ENCODE measurements at places on chromosomes 7 and 10.

GRCh38 chr7:137944168-137944567, 57.7 kb downstream of the CREB3L2 start:
- no peak for DNase-seq

DNA sequence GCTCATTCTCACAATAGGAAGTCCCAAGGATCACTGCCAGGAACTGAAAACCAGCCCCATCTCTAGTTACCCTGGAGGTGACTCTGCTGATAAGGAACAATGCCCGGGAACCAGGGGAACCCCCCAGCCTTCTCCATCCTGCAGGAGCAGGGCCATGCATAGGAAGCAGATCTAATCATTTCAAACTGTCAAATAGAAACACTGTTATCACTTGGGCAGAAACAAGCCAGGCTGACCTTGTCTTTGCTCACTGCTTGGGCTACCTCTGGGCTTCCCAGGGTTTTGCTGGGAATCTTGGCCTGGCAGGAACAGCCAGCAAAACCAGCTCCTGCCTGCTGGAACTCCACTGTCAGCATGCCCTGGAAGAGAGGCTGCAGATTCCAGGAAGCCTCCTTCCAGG, 114.1 kb downstream of the RNF216 start:
- no peak for DNase-seq

DNA sequence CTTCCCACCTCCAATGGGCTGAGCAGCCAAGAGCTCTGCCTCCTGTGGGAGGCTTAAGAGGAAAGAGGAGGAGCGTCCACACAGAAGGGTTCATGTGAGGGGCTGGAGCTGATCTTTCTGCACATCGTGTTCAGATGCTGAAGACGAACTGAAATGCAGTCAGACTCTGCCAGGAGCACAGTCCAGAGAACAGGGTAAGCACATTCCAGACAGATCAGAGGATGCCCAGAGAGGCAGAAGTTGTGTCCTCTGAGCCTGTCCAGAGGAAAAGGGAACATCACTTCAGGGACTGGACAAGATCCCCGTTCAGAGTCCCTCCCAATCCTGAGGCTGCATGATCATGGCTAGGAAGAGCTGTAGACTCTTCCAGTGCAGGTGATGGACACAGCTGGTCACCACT, 72.9 kb downstream of the ITIH5 start:
- DNase-seq = no peak

GRCh38 chr10:110151467-110151866, 55.9 kb upstream of the MXI1 start:
- peak; percentile 84 for DNase-seq

- DNase-seq = no peak
Measured at GRCh38 chr10:88082391-88082790, 219.0 kb downstream of the PTEN start.

GRCh38 chr10:14648946-14649345, 125.8 kb downstream of the FAM107B start:
- no peak for DNase-seq

DNA sequence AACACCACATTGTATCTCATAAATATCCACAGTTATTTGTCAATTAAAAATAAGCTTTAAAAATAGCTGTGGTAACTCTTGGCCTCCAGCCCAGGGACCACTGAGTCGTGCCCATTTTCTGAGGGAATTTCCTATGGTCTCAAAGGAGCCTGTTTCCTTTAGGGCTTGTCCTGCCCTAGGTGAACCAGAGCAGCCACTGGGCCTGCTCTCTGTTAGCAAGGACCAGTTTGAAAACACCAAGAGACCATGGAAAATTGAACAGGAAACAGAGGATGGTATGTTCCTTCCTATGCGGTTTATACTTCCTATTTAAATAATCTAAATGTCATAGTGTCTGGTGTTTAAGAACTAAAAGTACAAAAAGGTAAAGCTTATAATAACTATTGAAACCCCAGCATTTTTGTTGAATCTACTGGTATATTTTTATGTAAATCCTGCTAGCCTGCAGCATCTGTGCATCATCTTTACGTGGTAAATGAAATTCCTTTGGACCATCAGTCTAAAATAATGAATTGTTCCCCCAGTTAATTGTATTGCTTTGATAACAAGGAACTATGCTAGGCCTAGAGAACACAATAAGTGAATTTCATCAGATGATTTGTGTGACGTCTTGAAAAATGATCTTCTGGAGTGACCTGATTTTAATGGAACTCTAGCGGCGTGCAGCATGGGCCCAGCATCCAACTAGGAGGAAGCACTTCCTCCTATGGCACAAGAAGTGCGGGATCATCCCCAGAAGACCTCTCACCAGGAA, 333.7 kb downstream of the GFRA1 start:
- DNase-seq = no peak

DNA sequence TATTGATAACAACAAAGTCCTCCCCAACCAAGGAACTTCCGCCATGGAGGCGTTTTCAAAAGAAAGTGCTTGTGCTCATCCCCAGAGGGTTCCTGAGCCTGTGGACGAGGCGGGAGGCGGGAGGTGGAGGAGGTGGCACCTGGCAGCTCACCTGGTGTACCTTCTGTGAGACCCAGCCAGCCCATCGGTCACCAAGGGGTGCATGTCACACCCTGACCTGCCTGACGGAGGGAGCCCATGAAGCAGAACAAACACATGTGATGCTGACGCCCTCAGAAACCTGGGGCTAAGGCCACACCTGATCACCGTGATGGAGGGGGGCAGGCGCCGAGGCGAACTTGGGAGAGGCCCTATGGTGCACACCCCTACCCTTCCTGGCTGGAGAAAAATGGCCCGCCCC, 458.8 kb downstream of the DNAJB6 start:
- DNase-seq = no peak

GRCh38 chr10:62244785-62245467, 23.7 kb downstream of the RTKN2 start:
- peak; percentile 83 for DNase-seq

- DNase-seq = no peak
Measured at GRCh38 chr10:69056129-69056528, 31.8 kb upstream of the SRGN start.

DNA sequence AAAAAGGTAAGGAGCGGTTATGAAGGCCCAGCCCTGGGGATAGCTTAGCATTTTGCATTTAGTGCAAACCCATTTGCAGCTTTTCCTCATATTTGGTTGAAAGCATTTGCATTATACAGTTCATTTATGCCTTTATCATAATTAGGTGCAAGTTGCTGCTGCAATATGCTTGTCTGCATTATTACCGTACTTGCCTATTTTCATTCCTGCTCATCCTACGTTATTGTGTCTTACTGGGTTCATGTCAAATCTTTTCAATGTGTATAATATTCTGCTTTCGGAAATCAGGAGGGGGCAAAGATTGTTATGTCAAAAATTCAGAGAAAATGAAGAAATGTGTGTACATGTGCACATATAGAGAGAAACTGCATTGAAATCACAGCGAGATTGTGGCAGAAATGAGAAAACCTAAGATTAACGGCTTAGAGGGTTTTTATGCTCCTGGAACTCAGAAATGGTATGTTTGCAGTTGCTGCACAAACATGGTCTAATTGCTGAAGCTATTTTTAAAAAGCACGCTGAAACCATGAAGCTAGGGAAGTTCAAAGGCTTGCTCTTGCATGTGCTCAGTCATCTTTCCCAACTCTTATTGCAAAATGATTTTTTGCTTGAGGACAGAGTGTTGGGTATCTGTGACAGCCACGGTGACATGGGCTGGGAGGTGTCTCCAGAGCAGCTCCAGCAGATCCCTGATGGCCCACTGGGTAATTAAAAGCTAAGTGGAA, 613.2 kb downstream of the SDK1 start:
- DNase-seq = peak; percentile 20

- DNase-seq = no peak
Measured at GRCh38 chr10:7908541-7909210, 90.4 kb downstream of the TAF3 start.

GRCh38 chr10:110833234-110833940, 38.3 kb upstream of the PDCD4 start:
- DNase-seq = no peak

DNA sequence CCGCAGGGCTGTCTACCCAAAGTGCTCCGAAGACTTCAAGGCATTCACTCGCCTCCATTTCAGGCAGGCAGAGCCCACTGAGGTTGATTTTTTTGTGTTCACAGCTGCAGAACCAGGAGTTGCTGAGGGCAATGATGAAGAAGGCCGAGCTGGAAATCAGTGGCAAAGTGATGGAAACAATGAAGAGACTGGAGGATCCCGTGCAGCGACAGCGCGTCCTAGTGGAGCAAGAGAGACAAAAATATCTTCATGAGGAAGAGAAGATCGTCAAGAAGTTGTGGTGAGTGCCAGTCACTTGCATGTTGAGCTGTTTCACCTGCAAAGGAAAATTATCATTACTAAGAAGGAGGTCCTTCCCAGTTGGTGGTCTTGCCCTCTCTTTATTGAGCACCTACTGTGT, 210.5 kb downstream of the ARHGAP21 start:
- peak; percentile 42 for DNase-seq

GRCh38 chr7:99944497-99945070, 15.2 kb upstream of the GJC3 start:
- DNase-seq = no peak

GRCh38 chr10:78471723-78472550, 438.3 kb downstream of the RPS24 start:
- DNase-seq = no peak

DNA sequence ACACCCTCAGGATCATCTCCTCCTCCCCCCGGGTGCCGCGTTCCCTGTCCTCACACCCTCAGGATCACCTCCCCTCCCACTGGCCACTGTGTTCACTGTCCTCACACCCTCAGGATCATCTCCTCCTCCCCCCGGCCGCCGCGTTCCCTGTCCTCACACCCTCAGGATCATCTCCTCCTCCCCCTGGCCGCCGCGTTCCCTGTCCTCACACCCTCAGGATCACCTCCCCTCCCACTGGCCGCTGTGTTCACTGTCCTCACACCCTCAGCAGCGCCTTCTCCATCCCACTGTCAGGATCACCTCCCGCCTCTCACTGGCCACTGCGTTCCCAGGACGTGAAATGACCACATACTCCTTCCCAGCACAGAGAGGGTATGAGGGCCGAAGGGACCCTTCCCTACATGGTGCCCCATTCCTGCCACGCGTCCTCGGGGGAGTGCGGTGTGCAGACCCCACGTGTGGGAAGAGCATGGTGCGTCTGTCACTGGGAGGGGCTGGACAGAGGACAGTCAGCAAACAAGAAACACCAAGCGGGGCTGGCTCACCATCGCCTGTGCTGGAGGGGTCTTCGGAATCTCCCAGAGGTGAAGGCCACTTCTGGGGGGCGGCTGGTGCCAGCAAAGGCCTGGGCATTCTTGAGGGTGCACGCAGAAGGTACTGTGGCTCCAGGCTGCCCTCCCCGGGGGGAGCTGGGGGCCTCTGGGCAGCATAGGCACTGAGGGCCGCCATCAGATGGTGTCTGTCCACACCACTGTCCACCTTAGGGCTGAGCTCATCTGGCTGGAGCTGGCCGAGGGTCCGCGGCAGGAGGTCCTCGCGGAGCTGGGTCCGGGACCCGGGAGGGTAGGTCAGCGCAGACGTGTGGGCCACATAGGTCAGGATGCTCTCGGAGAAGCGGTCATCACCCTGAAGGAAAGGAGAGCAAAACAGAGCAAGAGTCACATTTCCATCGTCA, 421.0 kb downstream of the PTPRN2 start:
- no peak for DNase-seq

DNA sequence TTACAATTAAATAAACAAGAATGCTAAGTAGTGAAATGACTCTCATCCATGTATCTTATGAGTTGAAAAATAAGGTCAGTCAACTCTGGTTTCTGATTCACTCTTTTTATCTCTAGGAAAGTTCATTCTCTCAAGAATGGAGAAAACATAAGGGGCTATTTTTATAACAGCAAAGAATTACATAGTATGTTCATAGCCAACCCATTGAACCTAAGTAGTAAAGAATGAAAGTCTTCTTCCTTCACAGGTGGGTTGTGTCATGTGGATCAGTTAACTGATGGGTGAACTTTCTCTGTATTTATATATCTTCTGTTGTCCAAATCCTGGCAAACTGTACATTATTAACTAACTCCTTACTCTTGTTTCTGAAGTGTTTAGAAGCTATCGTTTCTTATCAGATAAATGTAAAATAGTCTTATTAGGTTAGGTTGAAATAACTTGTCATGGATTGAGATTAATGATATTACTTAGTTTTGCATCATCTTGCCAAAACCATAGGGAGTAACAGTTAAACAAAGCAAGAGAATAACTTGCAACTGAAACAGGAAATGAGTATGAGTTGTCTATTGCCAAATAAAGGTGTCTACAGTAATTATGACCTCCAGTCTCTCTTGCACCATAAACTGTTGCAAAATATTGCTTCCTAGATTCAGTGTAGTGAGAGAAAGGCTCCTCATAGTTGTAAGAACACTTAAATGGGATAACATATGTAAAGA, 86.8 kb downstream of the ANKRD7 start:
- DNase-seq = peak; percentile 92

GRCh38 chr7:31493714-31494181, 20.1 kb upstream of the ITPRID1 start:
- DNase-seq = no peak

- DNase-seq = no peak
Measured at GRCh38 chr7:18859318-18859717, 258.1 kb downstream of the TWIST1 start.

GRCh38 chr7:17488829-17489228, 190.4 kb downstream of the AHR start:
- no peak for DNase-seq

DNA sequence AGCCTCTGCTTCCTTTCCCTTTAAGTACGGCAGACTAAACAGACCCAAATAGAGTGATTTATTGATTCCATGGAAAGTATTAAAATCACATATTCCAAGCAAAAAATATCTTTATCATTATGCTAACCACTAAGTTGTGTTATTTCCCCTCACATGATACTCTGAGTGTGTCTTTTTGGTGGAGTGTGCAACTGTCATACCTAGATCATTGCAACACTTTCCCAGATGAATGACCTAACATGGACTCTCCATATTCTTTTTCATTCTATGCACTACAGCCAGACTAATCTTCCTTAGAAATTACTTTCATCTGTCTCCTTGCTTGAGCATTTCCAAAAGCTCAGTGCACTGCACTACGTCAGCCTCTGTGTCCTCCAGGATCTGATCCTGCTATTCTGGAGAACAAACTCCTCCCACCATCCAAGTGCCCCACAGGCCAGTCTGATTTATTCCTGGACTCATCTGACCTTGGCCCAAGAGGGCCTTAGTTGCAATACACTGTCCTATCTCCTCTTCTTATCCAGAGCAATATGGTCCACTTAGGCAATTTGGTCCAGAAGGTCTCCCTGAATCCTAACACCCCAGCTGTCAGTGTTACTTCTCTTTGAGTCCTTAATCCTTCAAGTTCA, 263.3 kb upstream of the KLF6 start:
- no peak for DNase-seq

- DNase-seq = no peak
Measured at GRCh38 chr7:7642081-7642480, 1.5 kb downstream of the UMAD1 start.

DNA sequence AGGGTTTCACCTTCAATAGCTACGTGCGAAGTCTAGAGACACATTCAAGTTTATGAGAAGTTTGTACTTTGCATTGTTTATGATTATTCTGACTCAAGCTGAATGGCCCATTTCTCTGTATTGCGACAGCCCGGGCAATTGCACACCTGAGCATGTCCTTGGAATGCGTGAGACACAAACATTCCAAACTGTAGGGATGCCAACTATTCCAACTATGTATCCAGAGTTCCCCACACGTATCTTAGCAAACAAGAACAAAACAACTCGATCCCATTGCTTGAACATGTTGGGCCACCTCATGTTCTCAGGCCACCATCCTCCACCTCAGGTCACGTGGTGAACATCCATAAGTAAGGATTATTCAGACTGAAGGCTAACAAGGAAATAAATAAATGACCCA, 51.4 kb upstream of the EGFR start:
- peak; percentile 93 for DNase-seq

All from MCF 10A (cell line).